ENCODE measurements at places on chromosomes 16 and 17.

- no peak for DNase-seq
Observed at GRCh38 chr17:61491981-61492380, 39.8 kb downstream of the TBX4 start.

DNA sequence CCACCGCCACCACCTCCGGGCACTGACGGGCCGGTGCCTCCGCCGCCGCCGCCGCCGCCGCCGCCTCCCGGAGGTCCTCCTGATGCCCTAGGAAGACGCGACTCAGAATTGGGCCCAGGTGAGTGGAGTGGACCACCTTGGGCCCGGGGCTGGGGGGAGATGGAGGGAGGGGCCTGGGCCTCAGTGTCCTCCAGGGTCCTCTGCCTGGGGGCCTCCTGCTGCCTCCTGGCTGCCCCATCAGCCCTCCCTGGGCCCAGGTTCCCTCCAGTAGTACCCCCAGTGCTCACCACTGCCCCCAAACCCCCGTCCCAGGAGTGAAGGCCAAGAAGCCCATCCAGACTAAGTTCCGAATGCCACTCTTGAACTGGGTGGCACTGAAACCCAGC, 19.9 kb downstream of the SPATA32 start:
- DNase-seq: no peak

- DNase-seq: no peak
Observed at GRCh38 chr16:49108611-49109010, 173.0 kb downstream of the CBLN1 start.

- no peak for DNase-seq
Observed at GRCh38 chr16:75032655-75033054, 33.8 kb downstream of the ZNRF1 start.

DNA sequence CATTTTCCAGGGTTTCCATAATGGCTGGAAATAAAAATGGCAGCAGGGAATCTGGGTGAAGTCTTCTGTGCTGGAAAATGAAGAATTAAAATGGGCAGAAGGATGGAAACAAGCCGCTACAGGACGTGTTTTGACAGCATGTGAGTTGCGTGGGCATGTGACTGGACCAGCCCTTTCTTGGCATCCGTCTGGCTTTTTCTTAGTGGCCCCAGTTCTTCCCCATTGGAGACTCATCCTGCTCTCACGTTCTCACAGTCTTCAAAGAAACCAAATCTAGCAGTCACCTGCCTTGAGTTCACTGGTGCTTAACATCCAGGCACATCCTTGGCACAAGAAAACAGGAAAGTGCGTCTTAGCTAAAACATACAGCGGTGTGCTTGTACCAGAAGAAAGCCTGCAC, 180.2 kb upstream of the CACNG5 start:
- DNase-seq: no peak

- no peak for DNase-seq
Observed at GRCh38 chr16:75083813-75084212, 32.8 kb downstream of the LDHD start.

GRCh38 chr16:22672830-22673210, 141.1 kb upstream of the HS3ST2 start:
- DNase-seq: no peak

DNA sequence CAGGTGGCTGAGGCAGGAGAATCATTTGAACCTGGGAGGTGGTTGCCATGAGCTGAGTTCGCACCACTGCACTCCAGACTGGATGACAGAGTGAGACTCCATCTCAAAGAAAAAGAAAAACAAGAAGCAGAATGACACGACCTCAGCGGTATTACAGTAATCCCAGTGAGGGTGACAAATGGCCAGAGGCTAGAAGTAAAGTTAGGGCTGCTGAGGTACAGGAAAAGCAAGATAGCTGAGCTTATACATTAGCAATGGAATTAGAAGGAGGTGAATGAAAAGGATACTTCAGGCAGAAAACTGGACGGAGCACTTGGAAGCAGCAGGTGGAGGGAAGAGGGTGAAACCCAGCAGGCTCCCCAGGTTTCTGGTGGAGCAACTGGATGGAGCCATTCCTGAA, 26.1 kb upstream of the AMZ2 start:
- DNase-seq: no peak

- no peak for DNase-seq
Observed at GRCh38 chr17:36946726-36947091, 2.0 kb upstream of the AATF start.

DNA sequence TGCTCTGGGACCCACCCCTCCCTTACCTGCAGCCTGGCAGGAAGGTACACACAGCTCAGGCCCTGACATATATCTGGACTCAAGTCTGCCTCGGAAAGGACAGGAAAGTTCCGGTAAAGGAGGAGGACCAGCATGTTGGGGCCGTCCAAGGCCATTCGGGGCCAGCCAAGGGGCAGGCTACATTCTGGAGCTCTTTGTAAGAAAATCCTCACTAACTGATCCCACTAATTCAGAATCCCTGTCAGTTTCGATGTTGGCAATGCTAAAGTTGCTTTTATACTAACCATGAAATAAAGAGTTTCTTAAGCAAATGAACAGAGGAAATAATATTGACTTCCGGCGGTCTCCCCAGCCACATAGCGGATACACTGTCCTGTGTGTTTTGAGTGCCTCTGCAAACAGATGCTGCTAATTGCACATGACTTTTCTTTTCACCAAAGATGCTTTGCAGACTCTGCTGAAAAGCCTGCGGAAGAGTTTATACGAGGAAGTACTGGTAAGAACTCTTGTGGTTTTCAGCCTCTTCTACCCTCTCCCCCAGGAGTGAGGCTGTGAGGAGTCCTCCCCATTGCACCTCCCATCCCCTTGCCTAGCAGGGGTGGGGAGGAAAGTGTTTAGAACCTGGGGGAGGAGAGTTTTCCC, 54.8 kb downstream of the PLXDC1 start:
- DNase-seq: no peak

- no peak for DNase-seq
Observed at GRCh38 chr16:51834133-51834532, 683.1 kb upstream of the SALL1 start.

DNA sequence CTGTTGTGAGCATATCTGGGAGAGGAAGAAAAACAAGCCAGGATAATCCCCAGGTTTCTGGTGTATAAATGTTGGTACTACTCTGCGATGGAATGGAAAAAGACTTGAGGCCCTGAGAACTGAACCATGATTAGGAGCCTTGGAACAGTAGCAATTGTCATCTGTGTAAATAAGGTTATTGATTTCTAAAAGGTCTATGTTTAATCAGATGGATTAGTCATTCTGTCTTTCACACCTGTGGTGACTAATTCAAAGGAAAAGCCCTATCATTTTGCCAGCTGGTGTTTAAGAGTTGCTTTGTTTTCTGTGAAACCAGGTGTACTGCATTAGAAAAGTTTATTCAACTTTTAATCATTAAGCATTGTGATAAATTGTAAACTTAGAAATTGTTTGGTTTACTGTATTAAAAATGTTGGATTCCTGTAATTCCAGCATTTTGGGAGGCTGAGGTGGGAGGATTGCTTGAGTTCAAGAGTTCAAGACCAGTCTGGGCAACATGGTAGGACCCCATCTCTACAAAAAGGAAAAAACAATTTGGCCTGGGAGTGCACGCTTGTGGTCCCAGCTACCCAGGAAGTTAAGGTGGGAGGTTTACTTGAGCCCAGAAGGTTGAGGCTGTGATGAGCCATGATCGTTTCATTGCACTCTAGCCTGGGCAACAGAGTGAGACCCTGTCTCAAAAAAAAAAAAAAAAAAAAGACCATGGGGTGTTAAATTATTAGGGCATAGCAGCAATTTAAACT, 29.0 kb upstream of the KPNB1 start:
- DNase-seq: no peak

DNA sequence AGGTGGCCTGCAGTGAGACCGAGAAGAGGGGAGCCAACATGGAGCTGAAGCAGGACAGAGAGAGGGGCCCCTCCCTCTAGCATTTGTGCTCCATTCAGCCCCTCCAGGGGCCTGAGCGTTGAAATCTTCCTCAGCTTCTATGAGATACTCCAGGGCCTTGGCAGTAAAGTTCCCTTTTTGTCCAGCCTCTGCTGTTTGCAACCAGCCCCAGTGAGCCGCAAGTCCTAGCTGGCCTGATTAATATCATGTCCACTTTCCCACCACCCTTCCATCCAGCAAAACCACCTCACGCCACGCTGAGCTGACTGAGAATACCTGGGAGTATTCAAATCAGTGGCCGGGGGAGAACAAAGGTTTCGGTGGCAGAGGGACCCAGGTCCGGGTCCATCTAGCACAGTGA, 11.7 kb upstream of the RPH3AL start:
- DNase-seq: no peak

DNA sequence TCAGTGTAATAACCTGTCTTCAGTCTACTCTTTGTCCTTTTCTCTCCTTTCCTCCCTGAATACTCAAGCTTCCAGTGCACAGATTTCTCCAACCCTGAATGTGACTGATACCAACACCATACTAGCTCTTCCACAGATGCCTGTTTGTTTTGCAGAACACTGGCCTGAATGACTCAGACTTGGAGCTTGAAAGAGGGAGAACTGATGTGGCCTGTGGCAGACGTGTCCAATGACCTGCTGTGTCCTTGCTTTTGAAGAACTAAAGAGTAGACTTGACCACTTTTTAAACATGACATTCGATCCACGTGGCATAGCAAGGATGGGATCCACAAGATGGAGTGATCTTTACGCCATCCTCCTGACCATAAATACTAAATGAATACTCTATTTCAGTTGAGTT, 361.0 kb downstream of the WWOX start:
- no peak for DNase-seq

- no peak for DNase-seq
Observed at GRCh38 chr17:862582-862981, 80.4 kb downstream of the MRM3 start.

GRCh38 chr17:43722870-43723665, 35.5 kb downstream of the SOST start:
- DNase-seq: no peak

DNA sequence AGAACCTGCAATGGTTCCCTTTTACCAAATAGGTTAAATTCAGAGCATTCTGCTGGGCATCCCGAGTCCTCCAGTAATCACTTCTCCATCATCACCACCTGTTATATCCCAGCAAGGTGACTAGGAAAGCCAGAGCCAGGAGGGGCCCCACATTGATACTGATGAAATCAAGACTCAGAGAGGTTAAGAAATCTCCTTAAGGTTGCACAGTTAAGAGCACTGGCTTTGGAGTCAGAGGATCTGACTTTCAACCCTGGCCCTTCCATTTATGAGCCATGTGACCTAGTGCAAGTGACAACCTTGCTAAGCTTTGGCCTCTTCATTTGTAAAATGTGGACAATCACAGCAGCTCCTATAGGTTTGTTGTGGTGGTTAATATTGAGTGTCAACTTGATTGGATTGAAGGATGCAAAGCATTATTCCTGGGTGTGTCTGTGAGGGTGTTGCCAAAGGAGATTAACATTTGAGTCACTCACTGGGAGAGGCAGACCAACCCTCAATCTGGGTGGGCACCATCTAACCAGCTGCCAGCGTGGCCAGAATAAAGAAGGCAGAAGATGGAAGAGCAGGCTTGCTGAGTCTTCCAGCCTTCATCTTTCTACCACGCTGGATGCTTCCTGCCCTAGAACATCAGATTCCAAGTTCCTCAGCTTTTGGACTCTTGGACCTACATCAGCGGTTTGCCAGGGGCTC, 194.2 kb upstream of the ASIC2 start:
- DNase-seq: no peak

DNA sequence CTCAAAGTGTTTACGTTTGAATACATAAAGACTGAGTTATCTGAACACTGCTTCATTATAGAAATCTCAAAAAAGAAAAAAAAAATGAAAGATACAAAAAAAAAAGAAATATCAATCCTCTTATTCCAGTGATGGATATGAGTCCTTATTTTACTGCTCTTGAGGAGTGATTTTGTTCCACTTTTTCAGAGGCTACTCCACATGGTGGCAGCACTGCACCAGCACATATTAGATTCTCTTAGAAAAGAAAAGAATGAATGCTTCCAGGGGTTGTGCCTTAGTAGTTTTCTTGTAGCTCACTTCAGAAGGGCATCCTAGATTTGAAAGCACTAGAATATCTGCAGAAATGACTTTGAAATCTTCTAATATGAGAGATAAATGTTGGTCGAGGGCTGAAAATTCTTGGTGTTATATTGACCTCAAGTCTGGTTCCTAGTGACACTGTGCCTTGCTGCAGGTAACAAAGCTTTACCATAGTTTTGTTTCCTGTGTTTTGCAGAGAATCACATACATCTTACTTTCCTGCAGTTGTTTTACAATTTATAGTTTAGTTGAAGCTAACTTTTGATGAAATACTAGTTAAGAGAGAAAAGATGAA, 25.9 kb downstream of the AP2B1 start:
- peak; percentile 25 for DNase-seq

GRCh38 chr16:83520596-83520995, 287.2 kb upstream of the HSBP1 start:
- DNase-seq: no peak

GRCh38 chr17:11205659-11206058, 35.4 kb upstream of the SHISA6 start:
- no peak for DNase-seq

DNA sequence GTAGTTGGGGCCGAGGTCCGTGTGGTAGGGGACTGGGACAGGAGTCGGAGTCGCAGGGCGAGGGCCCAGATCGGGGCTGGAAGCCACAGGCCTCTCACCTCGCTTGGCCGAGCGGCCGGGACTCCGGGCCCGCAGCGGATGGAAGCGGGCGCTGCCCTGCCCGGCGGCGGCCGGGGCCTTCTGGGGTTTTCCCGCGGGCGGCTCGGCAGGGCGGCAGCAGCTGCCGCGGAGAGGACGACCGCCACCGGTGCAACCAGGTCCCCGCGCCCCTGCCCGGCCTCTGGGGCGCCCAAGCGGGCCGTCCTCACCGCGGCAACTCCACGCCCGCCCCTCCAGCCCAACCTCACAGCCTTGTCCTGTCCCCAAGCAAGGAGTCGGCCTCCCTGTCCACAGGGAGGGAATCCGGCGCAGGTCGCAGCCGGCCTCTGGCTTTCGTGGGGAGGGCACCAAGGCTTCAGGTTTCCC, 15.6 kb upstream of the UTP6 start:
- DNase-seq: no peak

GRCh38 chr16:10494343-10495030, 85.9 kb downstream of the EMP2 start:
- DNase-seq: no peak

GRCh38 chr17:79459003-79459655, 151.7 kb downstream of the RBFOX3 start:
- no peak for DNase-seq

DNA sequence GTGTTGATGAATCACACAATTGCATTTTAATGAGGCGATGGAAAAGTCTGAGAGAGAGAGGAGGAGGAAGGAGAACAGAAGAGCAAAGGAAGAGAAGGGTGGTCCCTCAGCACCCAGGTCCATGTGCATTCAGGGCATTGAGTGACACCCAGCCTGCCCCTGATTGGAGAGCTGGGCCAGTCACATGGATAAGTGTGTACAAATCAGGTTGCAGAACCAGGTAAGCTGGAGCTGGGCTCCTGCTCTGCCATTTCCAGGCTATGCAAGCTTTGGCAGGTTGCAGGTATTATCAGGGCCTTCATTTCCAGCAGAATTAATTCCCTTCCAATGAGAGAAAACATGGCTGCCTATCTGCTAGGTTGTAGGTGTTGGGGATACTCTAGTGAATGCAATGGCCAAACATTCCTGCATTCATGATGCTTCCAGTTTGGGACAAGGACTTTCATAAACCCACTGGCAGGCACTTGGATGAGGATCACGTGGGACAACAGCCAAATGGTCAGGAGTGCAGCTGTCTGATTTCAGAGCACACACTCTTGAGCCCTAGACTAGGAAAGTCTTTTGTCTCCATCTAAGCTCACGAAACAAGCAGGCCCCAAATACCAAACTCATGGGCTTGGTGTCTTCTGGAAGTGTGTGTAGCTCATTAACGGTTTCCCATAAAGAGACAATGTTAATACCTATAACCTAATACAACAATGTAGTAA, 577.9 kb upstream of the CDH5 start:
- DNase-seq: no peak

GRCh38 chr17:80604009-80604669, 59.5 kb downstream of the RPTOR start:
- DNase-seq: no peak

GRCh38 chr16:51419768-51420167, 268.7 kb upstream of the SALL1 start:
- DNase-seq: no peak

All from activated naive CD4-positive, alpha-beta T cell (primary cell).